ENCODE measurements at places on chromosomes 16 and 17.

GRCh38 chr16:50925758-50926357 lies 184.0 kb downstream of the CYLD start:
- no peak for DNase-seq

DNA sequence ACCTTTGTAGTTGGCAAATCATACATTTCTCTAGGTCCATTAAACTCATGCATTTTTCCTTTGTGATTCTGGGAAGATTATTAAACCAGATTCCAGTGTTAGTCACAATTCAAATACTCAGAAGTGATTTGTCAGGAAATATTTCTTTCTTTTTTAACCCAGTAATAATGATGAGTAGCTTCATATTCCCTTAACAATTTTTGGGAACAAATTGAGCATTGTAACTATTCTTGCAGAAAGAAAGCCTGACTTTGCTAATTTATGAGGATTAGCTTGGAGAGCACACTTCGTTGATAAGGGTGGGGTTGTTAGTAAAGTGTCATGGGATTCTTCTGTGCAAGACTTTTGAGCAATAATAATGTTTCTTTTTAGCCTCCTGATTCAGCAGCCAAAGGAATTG lies 18.7 kb upstream of the KRT24 start:
- DNase-seq = no peak

DNA sequence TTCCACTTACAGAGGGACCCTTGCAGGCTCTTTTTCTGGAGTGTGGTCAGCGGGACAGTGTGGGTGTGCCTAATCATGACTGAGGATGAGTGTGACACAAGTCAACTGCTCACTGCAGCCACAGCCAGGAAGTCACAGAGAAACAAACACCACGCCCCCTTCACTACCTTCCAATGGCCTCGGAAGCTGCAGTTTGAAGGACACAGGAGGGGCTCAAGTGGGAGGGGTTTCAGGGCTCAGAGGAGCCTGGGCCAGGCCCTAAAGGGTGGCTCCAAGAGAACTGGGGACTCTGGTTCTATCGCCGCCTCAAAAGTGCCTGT lies 116.2 kb upstream of the SDK2 start:
- peak; percentile 93 for DNase-seq

GRCh38 chr16:83771306-83771942 lies 36.4 kb upstream of the HSBP1 start:
- DNase-seq = no peak

DNA sequence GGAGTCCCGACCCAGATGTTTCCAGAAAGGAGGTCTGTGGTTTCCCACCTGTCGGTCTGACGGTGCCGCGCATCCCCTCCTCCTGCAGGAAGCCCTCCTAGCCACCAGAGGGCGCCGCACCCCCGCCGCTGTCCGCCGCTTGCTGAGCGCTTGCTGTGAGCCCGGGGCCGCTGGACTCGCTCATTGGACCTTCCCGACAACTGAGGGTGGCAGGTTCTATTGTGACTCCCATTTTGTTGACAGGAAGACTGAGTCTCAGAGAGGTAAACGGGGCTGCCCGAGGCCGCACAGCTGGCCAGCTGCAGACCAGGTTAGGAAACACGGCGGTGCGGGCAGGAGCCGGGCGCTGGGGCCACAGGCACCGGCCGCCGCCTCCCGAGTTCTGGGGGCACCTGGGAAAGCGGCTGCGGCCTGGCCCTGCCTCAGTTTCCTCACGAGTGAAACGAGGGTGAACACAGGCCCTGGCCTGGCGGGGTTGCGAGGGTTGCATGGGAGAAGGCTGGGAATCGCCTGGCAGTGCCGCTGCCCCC lies 191.1 kb upstream of the CIBAR2 start:
- peak; percentile 94 for DNase-seq

GRCh38 chr17:16937431-16937830 lies 34.5 kb downstream of the TNFRSF13B start:
- DNase-seq = peak; percentile 42

DNA sequence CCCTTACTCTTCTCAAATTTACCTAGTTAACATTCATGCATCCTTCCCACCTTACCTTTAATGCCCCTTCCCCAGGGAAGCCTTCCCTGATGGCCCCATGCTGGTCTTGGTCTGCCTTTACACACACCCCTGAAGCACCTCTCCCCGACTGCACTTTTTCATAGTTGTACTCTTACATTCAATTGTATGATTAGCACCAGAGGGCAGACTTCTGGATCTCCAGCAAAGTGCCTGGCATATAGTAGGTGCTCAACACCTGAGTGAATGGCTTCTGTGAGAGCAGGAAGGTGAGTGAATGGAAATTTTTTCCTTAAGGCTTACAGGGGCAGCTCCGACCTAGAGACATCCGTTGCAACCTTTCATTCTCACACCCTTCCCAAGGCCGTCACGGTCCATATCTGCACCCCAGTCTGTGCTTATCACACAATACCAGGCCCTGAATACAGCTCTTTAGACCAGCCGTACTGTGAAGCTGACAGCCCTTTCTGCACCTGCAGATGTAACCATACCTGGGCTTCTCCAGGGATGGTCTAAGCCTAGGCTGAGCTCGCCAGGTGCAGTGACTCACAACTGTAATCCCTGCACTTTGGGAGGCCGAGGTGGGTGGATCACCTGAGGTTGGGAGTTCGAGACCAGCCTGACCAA lies 4.4 kb downstream of the PGAP3 start:
- DNase-seq = no peak

- DNase-seq = no peak
Measured at GRCh38 chr16:9545522-9546437, 454.3 kb downstream of the HAPSTR1 start.

- DNase-seq = no peak
Measured at GRCh38 chr17:7563115-7563869, 1.6 kb downstream of the SENP3 start.

- DNase-seq = no peak
Measured at GRCh38 chr16:1097156-1097555, 1.1 kb upstream of the C1QTNF8 start.

DNA sequence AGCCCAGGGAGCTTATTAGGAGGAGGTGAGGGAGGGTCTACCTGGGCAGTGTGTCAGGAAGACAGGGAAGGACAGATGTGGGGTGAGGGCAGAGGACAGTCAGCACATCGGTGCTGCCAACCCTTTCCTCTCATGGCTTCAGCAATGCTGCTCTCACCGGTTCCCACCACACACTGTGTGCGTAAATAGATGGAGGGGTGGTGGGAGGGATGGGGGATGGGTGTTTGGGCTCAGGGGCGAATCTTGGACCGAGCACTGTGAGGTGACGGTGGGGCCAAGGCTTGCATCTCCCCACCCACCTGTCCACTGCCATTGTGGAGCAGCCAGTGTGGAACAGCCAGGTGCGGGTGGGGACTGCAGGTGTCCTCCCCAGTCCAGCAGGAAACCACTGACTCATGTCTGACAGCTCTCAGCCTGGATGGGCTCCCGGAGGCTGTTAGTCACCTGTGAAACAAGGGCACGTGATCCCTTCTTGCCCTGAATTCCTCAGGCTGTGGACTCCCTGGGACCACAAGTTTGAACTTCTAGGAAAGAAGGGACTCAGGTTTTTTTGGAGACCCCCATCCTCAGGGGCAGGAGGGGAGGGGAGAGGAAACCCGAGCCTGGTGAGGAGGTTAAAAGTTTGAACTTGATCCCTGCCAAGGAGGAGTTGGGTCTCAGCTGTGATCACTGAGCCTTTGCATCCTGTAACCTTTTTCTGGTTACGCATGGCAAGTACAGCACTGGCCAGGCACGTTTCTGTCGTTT lies 42.7 kb upstream of the SMPD3 start:
- peak; percentile 93 for DNase-seq

- DNase-seq = no peak
Measured at GRCh38 chr16:68512183-68512582, 26.9 kb upstream of the ZFP90 start.

GRCh38 chr17:7922845-7923628 lies 6.6 kb downstream of the KCNAB3 start:
- peak; percentile 96 for DNase-seq

DNA sequence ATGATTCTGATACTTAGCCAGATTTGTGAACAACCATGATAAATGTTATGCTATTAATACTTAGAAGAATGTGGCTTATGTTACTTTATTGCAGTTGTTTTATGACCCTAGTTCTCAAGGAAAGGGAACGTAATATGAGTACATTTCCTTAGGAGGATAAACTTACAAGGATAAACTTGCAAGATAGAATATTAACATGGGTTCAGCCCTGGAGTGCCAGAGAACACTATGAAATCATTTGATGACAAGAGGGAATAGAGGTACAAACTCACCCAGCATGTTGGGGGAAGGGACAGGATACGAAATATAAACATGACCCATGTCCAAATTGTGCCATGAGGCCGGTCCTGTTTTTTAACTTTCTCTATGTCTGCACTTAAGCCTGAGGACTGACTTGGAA lies 13.0 kb upstream of the ABCA5 start:
- no peak for DNase-seq

GRCh38 chr16:74713876-74714275 lies 13.2 kb upstream of the MLKL start:
- DNase-seq = no peak

- DNase-seq = peak; percentile 97
Measured at GRCh38 chr17:4900231-4901107, 1.1 kb downstream of the C17orf107 start.

DNA sequence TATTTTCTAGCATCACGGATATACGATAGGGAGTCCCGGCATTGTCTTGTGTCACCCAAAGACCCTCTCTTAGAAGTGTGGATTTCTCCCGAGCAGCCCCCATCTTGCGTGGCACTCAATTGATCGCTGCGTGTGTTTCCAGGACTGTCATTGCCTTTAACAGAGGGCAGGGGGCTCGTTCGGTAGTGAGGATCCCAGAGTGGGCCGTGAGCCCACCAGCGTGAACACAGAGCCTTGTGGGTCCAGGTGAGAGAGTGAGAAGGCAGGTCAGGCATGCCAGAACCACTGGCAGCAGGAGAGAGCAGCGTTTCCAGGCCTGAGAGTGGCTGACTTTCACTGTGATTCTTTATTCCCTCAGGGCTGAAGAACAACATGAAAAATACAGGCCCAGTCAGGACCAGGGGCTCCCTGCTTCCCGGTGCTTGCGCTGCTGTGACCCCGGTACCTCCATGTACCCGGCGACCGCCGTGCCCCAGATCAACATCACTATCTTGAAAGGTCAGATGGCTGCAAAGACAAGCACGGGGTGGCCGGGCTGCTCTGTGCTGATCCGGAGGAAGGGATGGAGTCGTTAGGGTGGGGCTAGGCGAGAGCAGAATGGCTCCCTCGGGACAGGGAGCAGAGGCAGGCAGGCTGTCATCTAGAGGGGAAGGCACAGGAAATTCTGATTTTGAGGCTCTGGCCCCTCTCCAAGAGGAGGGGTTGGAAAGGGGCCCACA lies 22.4 kb downstream of the C1QTNF1 start:
- DNase-seq = no peak

DNA sequence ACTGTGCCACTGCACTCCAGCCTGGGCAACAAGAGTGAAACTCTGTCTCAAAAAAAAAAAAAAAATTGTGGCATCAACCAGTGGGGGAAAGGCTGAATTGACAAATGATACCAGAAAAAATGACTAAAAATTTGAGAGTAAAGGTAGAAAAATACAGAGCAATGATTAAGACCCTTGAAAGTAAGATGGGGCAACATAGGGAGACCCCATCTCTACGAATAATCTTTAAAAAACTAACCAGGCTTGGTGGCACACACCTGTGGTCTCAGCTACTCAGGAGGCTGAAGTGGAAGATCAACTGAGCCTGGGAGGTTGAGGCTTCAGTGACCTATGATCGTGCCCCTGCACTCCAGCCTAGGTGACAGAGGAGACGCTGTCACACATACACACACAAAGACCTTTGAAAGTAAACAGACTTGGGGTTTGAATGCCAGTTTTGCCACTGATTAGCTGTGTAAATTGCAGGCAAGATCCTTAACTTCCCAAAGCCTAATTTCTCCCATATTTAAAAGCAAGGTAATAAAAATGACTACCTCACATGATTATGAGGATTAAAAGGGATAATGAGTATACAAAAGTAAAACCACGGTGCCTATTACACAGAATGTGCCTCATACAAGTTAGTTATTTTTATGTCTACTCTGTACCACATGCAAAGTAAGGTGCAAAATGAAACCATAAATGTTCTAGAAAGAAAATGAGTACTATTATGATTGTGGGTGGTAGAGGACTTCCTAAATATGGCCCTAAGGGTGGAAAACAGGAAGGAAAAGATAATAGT lies 21.7 kb upstream of the PAFAH1B1 start:
- no peak for DNase-seq

DNA sequence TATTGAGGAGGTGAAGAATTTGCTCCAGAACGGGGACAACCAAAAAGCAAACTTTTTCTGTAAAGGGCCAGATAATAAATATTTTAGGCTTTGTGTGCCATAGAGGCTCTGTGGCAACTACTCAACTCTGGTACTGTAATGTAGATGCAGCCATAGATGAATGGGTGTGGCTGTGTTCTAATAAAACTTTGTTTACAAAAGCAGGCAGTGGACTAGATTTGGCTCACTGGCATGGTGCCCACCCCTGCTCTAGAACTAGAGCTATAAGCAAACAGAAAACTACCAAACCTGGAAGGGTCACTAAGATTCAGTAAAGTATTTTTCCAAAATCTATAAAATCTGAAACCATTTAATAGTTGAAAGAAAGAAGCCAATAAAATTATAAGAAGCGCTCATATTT lies 24.6 kb upstream of the SMURF2 start:
- no peak for DNase-seq

DNA sequence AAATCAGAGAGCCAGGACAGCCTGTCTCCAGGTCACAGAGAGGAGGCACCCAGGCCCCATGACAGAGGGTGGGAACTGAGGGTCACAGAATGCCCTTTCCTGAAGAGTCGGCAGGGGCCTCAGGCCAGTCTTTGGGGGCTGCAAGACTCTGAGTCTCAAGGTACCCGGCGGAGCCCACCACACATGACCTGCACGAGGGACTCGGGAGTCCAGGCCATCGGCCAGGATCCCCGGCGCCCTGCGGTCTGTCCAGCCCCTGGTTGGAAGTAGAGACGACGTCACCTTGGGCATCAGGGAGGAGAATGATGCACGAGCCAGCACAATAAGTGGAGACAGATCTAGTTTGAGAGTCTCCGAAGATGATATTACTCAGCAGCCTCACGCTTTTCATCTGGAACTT lies 234.7 kb upstream of the SDK2 start:
- DNase-seq = no peak

Data from endodermal cell (in vitro differentiated cells).